ENCODE measurements at places on chromosomes 5 and 9. TPM values are rescaled to one million over a fixed set of nuclear protein-coding genes. Genes with fewer than 3 reads are reported as not detected.

ARL14EPL gene
- total RNA-seq = not detected

SLC45A2 gene
- not detected for total RNA-seq

DNA sequence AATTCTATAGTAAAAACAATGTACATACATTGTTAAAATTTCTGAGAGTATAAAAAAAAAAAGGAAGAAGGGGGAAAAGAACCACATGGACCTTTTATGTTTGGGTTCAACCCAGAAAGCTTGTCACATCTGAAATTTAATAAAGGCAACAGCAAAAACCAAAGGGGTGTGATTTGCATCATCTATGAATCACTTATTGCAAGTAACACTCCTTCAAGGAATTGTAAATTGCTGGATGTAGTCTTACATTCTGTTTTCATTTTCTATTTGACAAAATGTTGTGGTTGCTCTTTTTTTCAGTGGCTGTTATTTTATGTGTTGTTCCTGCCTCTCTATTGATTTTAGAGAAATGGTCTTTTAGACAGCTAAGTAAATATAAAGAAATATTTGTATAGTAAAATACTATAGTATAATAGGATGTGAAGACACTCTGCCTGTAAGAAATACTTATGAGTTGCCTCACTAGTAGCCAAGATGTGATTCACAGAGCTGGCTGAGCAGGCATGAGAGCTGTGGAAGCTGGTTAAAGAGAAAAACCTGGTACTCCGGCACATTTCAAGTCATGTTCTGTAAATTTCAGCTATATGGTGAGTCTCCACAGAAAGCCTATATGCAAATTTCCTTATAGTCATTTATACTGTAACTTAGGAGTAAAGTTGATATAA, 131.1 kb upstream of the CNTLN start:
- DNase-seq = no peak

- DNase-seq = no peak
Measured at GRCh38 chr5:1547655-1548054, 23.9 kb upstream of the LPCAT1 start.

GRCh38 chr5:134846641-134846960, 833 bp downstream of the C5orf24 start:
- no peak for DNase-seq

BNC2 gene
- 3.9 TPM for total RNA-seq

DNA sequence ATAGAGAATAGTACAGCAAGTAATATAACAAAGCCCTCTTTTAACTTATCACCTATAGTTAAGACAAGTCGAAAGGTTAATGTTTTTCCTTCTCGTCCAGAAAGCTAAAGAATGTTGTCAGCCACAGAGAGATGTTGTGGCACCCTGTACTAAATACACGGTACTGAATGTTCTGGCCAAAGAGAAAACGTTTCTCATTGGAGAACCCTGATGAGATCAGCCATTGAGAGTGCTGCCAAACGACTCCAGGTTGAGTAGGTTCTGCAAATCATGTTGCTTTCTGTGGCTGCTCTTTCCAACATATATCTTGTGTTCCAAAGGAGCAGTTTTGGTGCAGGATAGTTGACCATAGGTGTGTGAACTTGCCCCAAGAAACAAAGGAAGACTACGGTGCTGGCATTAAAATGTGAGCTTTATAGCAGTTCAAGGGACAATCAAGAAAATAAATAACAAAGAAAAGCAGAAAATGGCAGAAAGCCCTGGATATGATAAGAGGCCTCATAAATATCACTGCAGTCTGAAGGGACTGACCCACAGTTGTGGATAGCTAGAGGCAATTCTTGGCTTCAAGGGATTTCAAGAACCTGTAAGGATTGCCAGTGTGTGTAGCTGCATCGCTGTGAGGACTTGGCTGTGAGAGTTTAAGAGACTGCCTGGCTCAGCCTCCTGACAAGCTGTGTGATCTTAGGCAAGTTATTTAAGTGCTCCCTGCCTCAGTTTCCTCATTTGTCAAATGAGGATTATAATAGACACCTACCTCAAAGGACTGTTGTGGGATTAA, 102.7 kb downstream of the ARHGEF28 start:
- DNase-seq = no peak

DNA sequence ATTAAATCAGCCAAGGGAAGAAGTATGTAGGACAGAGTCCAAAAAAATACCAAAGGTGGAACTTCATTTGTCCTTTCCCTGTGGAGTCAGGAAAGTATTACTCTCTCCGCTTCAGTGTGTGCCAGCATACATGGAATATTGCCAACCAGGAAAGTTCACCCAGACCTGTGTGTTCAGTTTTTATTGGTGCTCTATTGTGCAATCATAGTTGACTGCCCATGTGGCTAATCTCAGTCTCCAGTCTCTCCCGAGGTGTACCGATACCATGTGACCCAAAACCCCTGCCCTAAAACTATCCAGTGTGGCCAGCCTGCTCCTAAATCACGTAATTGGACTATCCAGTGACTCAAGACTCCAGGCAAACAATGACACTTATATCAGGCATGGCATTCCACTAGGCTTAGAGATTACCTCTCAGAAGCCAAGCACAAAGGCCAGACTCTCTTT, 38.8 kb downstream of the NFX1 start:
- no peak for DNase-seq

LURAP1L gene
- total RNA-seq = 2.2 TPM

AUH gene
- total RNA-seq = 38.5 TPM

Measured in Right ventricle myocardium superior (tissue), 1 donor.